Activated CD4-positive, alpha-beta T cell treated with anti-CD3 and anti-CD28 coated beads for 36 hours (primary cell): ENCODE measurements at places on chromosomes 16 and 17. TPM values are rescaled to one million over a fixed set of nuclear protein-coding genes. Genes with fewer than 3 reads are reported as not detected.

TP53TG3B gene
- total RNA-seq = 0.37 TPM

TSPOAP1 gene
- total RNA-seq = 12.4 TPM

CDRT4 gene
- total RNA-seq = 3.6 TPM

CSNK1D gene
- total RNA-seq = 118 TPM

RPH3AL gene
- total RNA-seq = 2.0 TPM

ATPAF2 gene
- total RNA-seq = 32.9 TPM

CPHXL2 gene
- not detected for total RNA-seq

- no peak for DNase-seq
Observed at GRCh38 chr16:23788685-23789084, 33.9 kb downstream of the CHP2 start.

DNA sequence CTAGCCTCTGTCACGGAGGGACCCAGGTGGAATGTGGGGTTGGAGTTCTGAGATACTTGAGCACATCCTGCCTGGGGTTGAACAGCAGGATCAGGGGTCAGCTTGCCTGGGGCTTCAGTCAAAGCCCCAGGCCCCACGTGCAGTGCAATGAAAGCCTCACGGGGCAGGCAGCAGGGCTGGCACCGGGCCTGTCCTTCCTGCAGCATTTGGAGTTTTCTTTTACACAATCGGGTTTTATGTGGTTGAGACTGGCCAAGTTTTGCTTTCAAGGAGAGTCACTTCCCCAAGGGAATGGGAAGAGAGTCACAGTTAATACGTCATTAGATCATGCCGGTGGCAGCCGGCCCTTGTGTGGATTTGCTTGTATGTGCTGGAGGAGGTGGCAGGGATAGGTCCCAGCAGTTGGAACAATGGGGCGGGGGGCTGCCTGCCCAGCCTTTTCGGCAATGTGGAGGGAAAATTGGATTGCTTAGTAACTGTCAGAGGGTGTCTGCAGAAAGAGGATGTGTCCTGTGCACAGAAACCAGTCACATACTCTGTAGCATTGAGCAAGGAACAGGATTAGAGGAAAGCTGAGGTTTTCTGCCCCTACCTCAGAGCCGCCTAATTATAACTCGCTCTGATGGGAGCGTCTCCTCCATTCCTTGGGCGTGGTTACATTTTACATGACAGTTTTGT is 4.5 kb downstream of the RMI2 start:
- no peak for DNase-seq

DNA sequence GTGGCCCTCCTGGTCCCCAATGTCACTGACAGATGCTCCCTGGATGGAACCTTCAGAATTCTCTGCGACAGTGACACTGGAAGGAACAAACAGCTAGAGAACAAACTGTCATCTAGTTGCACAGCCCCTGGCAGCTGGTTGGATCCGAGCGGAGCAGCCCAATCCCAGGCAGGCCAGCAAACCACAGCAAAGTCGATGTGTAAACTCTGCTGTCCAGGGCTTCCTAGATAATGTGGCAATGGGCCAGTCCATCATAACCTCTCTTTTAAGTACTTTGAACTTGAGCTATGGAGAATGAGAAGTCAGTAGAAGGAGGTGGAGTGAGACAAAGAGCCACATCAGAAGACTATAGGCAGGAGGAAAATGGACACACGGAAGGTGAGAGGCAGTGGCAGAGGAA is 323.0 kb downstream of the CBLN1 start:
- DNase-seq = no peak

GRCh38 chr16:30104492-30104891 is 8.5 kb upstream of the YPEL3 start:
- no peak for DNase-seq

DNA sequence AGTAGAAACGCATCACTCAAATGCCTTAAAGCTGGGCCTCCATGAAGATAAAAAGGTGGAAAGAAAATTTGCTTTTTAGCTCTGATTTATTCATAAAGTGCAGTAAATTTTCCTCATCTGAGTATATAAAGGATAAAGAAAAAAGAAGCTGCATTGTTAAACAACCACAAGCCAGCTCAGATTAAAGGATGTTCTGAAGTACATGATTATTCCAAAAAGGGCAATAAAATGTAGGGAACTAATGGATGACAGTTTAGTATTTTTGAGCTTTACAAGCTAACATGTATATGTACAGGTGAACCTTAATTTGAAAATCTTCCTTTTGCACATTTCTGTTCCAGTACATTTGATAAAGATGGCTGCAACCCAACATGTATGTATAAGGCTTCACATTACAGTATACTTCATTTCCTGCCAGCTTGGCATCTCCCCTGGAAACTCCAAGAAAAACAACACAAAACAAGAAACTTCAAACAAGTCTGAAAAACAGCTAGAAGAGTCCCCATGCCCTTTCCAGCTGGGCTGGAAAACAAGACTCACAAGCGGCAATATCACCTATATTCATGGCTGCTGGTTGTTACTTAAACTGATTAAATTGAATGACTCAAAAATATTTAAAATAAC is 225.7 kb downstream of the CEP112 start:
- DNase-seq = no peak

DNA sequence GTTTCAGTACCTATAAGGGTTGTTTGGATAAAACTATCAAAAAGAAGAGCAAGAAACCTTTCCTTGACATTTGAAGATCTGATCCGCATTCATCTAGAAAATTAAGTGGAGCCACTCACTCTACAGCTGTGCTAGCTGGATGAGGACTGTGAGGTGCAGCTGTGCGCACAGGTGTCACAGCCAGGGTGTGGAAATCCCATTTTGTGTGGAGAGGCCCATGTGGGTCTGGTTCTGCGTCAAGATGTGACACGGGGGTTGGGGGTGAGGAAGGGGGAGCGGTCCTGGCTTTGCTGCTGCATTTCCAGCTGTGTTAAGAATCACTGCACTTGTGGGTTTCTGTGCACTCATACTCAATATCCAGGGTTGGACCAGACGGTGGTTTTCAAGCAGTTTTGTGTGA is 70.7 kb downstream of the CLEC16A start:
- DNase-seq = no peak

GRCh38 chr17:17446666-17447155 is 30.1 kb upstream of the MED9 start:
- DNase-seq = no peak

DNA sequence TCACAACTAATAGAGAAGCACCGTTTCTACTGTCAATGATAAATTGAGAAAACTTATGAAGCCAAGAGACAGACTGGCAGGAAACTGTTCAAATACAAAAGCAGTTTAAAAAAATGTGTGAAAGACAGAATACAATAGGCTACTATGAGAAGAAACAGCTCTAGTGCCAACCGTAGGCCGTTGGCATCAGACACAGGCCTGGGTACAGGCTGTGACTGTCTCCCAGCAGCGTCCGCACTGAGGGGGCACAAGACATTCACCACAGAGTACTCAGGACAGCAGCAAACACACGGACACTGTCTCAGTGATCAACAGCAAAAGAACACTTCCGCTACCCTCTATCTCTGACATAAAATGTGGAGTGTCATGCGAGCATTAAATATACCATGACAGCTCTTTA is 7.8 kb upstream of the C1QBP start:
- DNase-seq = no peak

DNA sequence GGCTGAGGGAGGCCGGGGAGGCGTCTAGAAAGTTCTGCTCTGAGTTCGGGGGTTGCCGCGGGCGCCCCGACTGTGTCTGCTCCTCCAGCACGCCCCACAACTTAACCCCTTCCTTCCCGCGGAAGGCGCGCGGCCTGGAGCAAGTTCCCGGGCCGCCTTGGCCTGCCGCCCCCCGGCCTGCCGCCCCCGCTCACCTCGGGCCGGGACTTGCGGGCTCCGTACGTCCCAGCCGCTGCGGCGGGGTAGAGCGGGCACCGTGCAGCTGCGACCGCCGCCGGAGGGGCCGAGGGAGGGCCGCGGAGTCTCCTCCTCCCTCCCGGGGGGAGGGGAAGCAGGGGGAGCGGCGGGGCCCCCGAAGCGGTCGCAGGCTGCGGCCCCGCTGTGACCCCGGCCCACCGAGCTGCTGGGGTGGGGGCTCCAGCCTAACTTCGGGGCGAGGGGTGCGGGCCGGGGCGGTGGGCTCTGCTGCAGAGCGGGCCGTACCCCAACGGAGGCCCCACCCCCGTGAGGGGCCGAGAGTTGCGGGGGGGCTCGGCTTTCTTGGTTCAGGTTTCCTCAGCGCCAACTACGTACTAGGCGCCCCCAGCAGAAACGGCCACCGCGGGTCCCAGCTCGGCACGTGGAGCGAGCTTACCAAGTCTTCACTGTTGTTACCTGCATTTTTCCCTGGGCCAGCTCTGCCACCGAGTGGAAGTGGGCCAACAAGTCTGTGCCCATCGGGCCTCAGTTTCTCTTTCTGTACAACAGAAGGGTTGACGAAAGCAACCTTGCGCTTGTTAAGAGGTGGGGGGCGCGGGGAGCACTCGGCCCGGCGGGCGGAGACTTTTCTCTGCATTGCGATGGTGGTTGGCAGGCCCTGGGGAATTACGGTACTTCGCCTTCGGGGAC is at the start of gene CCDC102A:
Gene CCDC102A, minus strand, starts transcription at position 266 of the 888 bp plus-strand sequence. CDS start 7,394 bp downstream, outside the sequence.
- DNase-seq = peak; percentile 74

- no peak for DNase-seq
Observed at GRCh38 chr16:54628796-54629625, 301.7 kb upstream of the IRX5 start.

- DNase-seq = no peak
Observed at GRCh38 chr16:19688396-19689024, 29.5 kb downstream of the KNOP1 start.
